ENCODE measurements at places on chromosomes 2 and 18.

DNA sequence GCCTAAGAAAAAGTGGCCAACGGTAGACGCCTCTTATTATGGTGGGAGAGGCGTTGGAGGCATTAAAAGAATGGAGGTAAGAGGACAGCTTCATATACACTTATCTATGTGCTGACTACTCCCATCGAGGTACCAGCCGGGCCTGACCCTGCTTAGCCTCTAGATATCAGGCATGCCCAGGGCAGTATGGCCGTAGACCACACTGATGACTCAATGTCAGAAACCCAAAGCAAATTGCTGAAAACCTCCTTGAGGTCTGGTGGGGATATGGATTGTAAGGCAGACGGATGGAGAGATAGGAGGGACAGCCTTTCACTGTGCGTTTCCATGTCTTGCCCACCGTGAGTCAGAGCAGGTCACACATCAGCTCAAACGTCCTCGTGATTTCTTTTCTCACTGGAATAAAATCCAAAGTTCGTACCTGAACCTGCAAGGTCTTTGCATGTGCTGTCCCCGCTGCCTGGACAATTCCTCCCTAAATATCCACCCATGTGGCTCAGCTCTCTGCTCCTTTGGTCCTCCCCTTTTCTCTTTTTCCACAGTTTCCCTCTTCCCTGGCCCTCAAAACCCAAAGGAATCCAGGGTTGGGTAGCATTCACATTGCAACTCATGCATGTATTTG lies 168.9 kb downstream of the ANTXR1 start:
- DNase-seq = no peak

- DNase-seq = no peak
These were observed 736.5 kb downstream of the EPHA4 start for GRCh38 chr2:220835583-220835982.

GRCh38 chr18:67514901-67515540 lies 1.5 kb downstream of the DSEL start:
- no peak for DNase-seq

DNA sequence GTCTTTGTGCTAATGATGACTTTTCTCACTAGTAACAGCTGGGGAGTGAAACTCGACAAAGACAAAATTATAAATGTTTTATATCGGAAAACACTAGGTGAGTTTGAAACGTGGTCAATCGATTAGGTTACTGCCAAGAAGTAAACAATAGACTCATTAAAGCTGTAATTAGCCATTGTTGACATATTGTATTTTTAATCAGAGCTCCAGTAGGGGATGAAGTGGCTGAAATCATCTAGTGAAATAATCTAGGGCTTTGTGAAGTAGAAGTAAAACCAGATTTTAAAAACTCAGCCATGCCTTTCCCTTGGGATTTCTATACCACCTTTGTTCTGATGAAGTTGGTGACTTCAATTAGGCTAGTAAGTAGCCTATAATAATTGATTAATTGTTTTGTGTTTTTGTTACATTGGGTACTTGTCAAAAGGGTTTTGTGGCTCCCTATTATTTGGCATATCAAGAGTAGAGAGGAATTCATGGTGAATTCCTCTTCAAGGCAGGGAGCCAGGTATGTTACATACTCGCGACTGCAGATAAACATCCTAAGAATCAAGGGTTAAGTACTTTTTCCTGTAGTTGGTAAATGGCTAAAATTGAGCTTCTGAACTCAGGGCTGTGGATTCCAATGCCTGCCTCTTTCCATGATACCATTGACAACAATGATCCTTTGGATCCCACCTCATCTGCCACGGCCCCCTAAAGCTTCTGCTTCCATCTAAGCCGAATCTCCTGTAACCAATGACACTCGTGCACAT lies 31.6 kb downstream of the RAB27B start:
- no peak for DNase-seq

GRCh38 chr2:33167622-33168245 lies 221.0 kb downstream of the LTBP1 start:
- no peak for DNase-seq

- DNase-seq = no peak
These were observed 1113.9 kb upstream of the ACVR2A start for GRCh38 chr2:146730882-146731281.

DNA sequence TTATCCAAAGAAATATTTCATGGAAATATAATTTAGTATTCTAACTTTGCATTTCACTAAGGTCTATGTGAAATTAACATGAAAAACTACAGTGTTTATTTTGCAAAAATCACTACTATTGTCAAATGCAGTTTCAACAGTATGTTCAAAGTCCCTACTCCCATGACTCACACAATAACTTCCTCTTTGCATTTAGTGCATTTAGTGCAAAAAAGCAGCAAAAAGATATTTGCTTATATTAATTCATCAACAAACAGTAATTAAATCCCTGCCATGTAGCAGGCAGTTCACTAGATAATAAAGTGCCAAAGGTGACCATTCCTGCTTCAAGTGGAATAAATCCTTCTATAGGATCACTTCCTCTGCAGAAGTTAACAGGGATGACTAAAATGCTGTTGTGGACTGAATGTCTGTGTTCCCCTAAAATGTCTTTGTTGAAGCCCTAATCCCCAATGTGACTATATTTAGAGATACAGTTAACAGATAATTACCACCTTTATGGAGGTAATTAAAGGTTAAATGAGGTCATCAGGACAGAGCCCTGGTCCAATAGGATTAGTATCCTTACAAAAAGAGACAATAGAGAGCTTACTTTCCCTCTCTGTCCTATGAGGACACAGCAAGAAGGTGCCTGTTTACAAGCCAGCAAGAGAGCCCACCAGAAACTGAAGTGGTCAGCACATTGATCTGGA lies 61.7 kb downstream of the STK39 start:
- no peak for DNase-seq

GRCh38 chr2:158269143-158269542 lies 167.5 kb downstream of the UPP2 start:
- DNase-seq = no peak

DNA sequence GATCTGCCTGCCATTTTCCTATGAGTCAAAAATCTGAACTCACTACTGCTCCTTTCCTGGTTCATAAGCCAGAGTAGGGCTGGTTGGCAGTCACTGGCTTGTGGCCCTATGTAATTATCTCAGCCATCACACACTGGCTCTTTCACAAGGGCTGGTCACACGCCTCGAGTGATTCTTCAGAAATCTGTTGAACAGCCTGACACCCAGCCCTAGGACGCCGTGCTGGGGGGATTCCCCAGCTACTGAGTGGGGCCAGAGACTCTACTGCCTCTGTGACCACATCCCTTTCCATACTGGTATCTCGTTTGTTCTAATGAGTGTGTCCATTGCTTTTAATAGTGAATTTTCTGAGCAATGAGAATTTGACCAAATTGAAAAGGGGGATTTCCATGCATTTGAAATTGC lies 45.8 kb upstream of the RBM44 start:
- no peak for DNase-seq

- DNase-seq = no peak
These were observed 247.0 kb upstream of the SYT4 start for GRCh38 chr18:43524260-43524659.

DNA sequence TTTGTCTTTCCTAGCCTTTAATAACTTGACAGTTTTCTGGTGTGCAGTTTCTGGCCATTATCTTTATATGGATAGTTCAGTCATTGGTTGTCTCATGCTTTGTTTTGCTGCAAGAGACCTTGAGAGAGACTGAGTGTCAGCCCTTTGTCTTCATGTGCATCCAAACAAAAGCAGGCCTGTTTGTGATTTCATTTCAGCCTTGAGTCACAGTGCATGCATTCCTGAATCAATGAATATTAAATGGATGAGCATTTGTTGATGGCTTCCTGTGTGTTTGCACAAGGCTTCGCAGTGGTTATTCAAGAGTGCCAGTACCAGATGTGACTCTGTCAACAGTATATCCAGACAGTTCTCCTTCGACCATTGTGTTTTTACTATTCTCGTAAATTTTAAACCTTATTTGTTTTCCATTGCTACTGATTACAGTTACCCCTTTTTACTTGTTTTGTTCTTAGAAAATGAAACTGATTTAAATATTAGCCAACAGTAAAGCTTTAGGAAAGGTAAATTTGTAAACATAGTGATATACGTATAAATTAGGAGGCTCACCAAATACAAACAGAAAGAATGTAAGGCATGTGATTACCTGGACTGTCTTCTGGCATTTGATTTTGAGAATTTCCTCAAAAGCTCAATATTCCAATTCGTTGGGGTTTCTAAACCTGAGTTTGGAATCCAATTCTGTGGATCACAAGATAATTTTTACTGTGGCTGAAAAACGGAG lies 319.8 kb downstream of the CTNNA2 start:
- DNase-seq = no peak

DNA sequence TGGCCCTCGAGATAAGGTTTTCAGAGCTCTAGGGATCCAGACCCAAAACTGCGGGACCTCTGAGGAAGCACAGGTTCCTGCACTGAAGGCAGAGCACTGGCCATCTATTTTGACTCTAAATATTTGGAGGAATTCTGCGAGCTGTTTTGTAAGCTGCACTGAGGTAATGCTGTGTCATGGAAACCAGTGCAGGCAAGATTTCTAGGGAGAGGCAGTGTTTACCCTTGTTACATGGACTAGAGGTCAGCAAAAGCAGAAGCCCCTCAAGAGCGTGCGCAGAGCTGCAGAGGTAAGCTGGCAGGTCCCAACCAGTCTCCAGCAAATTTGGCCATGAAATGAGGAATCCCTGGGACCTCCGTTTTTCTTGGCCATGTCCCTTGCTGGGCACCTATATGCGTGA lies 137.3 kb downstream of the RNF152 start:
- DNase-seq = no peak

GRCh38 chr2:8819194-8819593 lies 18.2 kb downstream of the KIDINS220 start:
- no peak for DNase-seq

DNA sequence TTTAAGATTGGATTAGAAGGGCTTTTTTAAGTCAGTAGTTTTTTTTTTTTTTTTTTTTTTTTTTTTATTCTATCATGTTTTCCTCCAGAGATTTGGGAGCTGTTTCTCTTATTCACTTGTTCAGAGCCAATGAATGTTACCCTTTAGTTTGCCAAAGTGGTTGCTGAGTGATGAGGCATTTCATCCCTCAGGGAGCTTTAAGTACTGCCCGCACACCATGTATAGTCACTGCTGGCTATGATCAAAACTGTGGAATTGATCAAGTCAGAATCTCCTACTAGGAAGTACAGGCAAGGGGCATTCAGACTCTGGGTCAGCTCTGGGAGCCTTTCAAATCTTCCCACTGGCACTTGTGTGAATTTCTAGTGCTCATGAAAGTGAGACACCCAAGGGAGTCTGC lies 201.6 kb downstream of the IKZF2 start:
- DNase-seq = no peak

DNA sequence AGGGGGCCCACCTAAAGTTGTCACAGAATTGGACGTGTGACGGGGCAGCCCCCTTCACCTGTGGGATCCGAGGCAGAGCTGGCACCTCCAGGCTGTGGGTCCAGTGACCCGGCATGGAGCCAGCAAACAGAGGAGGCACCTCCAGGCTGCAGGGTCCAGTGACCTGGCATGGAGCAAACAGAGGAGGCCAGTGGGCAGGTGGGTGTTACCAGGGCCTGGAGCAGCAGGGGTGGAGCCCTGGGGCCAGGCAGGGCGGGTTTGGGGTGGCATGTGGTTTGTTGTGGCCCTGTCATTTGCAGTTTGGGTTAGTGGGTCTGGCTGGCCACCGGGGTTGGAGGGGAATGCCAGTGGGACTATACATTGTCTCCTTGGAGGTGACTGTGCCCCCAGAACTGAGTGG lies 68.2 kb downstream of the HPCAL1 start:
- no peak for DNase-seq

DNA sequence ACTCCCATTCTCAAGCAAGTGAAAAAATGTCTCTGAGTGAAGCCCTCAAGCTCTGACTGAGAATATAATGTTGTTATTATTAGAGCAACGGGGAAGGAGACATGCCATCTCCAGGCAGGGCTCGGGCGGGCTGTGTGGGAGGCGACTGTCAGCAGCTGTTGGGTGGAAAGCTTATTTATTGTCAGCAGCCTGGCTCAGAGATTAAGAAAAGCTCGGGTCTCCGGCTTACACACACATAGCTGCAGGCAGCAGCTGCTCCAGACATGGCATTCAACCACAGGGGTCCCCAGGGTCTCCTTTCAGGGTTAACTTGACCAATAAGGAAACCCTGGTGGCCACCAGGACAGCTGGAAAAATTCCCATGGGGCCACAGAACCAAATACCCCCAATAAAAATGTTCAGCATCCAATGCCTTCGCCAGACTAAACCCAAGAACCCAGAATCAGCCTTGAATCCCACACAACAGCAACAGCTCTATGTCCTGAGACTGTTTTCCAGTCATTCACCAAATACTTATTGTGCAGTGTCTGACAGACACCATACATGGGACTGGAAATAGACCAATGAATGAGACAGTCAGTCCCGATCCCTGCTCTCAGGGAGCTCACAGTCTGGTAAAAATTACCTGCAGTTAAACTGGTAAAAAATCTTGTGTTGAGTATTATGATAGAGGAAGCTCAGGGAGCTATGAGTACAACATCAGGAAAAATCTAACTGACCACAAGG lies 70.5 kb upstream of the RTN4 start:
- no peak for DNase-seq

- DNase-seq = no peak
These were observed 248 bp downstream of the HAAO start for GRCh38 chr2:42792087-42792582.

- no peak for DNase-seq
These were observed 14.9 kb downstream of the ABCG5 start for GRCh38 chr2:43823751-43824150.

DNA sequence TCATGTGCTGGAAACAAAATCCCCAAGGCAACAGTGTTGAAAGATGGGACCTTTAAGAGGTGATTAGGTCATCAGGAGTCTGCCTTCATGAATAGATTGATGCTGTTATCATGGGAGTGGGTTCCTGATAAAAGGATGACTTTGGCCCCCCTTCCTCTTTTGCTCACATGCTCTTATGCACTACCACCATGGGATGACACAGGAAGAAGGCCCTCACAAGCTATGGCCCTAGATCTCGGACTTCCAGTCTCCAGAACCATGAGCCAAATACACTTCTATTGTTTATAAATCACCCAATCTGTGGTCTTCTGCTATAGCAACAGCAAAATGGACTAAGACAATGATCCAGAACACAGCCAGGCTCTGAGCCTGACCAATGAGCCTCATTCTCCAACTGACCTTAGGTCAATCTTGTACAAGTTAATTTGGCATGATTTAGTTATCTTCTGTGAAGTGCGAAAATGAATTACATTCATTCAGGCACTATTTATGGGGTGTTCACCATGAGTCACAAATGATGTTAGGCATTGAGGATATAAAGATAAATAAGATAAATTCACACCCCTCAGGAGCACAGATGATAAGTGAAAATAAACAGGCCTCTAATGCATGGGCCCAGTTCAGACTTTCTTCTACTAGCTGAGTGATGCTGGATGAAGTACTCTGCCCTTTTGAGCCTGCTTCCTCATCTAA lies 37.7 kb upstream of the NT5C1B start:
- no peak for DNase-seq

Data from stimulated activated CD8-positive, alpha-beta memory T cell treated with anti-CD3 and anti-CD28 coated beads, Interleukin-4, amount 100 ng/mL, for 1 hour (primary cell).